Activated T-cell treated with anti-CD3 and anti-CD28 coated beads, Interleukin-2, amount 50 U/mL, for 48 hours (primary cell): ENCODE measurements at places on chromosomes 16 and 17.
A peak's percentile ranks its signal among the peaks of the same experiment; 100 is the strongest.

GRCh38 chr16:75921281-75921680 lies 195.0 kb upstream of the CPHXL start:
- DNase-seq, result no peak

GRCh38 chr16:6125483-6126259 lies 1028.1 kb upstream of the EEF2KMT start:
- no peak for DNase-seq

- peak; percentile 82 for DNase-seq
Observed at GRCh38 chr17:82019690-82020571, 2.7 kb downstream of the CENPX start.

DNA sequence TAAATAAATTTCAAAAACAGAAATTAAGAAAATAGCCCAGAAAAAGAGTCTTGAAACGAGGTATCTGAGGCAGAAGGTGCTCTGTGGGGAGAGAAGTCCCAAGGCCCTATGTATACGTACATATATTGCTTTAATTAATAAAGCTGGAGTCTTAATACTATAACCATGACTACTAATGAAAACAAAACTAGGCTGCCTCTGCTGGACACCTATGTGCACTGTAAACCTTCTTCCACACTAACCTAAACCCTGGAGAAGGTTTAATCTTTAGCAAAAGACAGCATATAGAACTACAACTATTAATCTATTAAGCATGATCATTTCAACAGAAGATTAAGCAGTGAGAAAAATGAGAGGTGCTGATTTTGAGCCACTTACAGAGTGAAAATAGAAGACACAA lies 153.9 kb upstream of the C17orf78 start:
- no peak for DNase-seq

DNA sequence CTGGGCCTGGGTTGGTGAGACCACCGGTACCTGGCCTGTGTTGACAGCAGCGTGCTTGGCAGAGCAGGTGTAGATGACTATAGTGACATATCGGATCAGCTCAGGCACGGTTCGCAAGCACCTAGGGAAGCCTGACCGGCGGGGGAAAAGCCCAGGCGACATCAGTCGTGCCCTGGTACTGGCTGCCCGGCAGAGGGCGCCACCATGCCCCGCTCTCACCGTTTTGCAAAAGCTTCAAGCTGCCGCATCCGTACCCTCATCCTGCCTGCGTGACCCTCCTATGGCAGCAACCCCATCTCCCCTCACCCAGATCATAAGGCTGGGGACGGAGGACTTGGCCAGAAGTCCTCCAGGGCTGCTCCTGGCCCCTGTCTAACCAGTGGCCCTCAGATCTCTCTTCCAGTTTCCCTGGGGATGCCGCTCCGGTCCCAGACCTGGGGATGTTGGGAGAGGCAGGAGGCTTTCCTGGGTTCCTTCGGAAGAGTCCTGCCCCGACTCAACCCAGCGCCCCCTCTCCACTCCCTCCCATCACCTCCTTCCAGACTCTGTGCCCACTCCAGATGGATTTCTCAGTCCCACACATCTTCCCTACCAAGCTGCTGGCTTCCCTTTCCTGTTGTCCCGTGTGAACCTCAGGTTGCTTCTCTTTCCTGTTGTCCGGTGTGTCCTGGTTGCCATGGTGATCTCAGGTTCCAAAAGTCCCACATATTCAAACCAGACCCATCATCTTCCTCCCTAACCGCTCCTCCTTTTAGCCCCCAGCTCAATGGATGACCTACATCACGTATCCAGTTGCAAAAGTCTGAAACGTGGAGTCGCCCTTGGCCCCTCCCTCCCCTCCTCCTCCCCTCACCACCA lies 13.7 kb downstream of the ALOX12B start:
- DNase-seq, result peak; percentile 91

GRCh38 chr16:74682556-74682955 lies 15.9 kb upstream of the RFWD3 start:
- DNase-seq, result no peak

DNA sequence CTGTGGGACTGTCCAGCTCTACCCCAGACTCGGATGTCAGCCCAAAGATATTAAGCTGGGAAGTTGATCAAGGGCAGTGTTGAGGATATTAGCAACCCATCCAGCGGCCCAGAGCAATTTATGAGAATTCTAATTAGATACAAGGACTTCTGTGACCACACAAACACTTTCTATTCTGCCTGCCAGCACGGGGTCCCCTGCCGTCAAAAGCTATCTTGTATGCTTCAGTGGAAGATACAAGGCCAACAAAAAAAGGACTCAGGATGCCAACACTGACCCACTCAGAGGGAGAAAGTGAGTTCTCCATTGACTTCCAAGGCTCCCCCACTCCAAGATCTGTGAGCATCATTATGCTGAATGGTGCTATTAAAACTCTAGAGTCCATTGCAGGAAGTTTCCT lies 390.7 kb downstream of the GRIN2A start:
- no peak for DNase-seq

GRCh38 chr16:21222495-21223337 lies 10.8 kb upstream of the ANKS4B start:
- no peak for DNase-seq

GRCh38 chr16:84279881-84280280 lies 14.8 kb upstream of the WFDC1 start:
- no peak for DNase-seq

DNA sequence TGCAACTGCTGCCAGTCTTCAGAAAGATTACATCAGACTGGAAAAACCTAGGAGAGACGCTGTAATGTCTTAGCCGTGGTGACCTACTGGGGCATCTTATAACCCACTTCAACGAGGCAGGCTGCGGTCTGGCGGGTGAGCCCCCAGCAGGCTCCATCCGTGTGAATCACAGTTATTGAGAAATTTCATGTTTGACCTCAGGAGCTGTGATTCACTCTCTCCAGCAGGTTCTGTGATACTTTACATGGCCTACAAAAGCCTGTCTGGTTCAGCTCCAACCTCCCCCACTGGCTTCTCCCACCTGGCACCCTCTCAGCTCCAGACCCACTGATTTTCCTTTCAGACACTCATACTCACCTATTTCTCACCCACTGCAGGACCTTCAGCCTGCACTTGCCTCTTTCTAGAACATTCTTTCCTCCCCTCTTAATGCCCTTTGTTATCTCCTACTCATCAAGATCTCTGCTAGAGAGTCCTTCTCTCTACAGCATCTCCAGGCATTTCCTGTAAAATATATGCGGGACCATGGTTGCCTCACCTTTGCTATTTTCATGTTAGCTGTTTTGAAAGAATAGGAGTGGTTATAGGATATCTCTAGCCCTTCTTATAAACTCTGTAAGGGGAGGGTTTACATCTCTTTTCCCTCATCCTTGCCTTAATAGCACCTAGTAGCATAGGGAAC lies 227.9 kb downstream of the MAF start:
- DNase-seq, result peak; percentile 46

- DNase-seq, result peak; percentile 85
Observed at GRCh38 chr16:56657555-56658326, at the start of gene MT1F. Gene MT1F (plus strand): TSS chr16:56657959. CDS start chr16:56658059, 100 bp downstream.

DNA sequence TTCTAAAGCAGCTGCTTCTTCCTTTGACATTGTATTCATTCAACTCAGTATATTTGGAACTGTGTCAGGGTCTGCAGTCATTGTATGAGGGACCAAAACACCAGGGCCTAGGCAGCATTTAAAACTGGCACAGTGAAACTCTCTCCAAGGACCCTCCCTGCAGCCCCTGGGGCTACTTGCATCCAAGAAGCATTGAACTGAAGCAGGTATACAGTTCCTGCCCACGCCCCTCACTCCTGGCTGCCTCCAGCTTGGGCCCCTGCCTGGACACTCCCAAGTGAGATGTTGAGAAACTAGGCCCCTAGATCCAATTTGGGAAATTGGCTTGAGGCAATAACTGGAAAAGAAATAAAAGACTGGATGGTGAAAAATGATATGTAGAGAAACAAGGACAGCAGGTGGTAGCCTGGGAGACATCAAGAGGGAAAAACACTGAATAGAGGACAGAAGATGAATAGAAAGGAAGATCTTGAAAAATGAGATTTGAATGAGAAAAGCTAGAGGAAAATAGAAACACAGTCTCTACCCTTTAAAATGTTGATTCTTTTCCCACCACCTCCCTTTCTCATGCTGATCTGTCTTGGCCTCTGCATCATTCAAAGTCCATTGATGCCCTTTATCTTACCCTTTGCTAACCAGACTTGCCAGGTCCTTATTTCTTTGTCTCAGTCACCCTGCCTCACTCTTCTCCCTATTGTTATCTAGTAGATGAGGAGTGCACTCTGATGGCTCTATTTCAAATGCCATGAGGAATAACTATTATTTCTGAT lies 368.8 kb upstream of the CDH8 start:
- no peak for DNase-seq

DNA sequence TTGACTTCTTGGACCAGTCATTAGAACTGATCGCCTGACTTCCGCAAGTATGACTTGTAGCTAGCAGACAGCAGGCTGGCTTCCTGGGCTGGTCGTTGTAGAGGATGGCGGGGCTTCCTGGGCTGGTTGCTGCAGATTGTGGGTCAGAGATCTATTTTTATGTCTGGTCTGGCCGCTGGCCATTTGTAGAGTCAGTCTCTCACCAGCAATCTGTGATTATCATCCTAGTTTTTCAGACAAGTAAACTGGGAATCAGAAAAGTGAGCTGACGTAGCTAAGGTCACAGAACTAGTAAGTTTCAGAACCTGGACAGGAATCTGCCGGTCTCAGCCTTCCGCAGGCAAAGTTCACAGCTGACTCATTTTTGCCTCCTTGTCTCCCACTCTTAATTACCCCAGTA lies 19.1 kb downstream of the GPR142 start:
- DNase-seq, result no peak

- DNase-seq, result no peak
Observed at GRCh38 chr16:26700250-26700649, 366.5 kb upstream of the C16orf82 start.

DNA sequence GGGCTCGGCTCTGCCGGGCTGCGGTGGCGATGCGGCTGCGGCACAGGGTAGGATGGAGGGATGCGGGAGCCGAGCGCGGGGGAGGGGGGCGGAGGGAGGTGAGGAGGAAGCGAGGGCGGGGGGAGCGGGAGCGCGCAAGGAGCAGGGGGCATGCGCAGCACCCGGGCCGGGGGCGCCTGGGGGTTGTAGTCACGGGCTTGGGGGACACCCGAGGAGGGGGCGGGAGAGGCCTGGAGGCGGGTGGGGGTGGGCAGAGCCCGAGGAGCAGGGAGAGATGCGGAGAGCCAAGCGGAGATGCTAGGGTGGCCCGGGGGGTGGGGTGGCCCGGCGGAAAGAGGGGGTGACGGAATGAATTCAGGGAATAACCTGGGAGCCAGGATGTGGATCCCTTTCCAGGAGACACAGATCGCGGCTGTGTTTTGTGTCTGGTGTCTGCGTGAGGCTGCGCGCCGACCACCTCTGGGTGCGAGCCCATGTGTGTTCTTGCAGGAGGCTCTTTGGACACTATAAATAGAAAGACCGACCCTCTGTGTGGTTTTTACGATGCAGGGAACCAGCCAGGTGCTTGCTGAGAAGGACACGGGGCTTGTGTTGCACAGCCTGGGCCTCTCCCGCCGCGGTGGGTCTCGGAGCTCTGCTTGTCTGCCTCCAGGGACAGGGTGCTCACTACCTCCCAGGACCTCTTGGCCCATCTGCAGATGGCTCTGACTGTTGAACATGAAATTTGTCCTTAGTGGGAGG lies at the start of gene STX1B:
Gene STX1B (minus strand): TSS at position 54 of the 741 bp plus-strand sequence. CDS start 242 bp downstream, outside the sequence.
- peak; percentile 43 for DNase-seq

- no peak for DNase-seq
Observed at GRCh38 chr17:73788111-73788510, 143.9 kb upstream of the SDK2 start.

GRCh38 chr16:86569701-86570447 lies 3.2 kb downstream of the FOXC2 start:
- no peak for DNase-seq

DNA sequence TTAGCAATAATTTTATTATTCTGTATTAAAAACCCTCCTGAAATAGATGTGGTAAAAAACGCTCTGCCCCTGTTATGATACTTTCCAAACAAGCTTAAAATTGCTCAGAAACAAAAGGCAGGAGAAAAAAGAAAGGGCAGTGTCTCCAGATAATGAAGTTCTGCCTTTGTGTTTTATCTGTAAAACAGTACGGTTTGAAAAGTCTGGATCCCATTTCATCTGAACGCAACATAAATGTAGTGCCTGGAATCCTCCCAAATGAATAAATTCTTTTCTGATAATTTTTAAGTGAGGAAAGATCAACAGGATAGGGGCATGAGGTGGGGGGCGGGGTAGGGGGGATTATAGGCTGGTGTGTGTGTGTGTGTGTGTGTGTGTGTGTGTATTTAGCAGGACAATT lies 87.5 kb upstream of the SOX9 start:
- DNase-seq, result no peak

GRCh38 chr16:83530293-83530692 lies 277.5 kb upstream of the HSBP1 start:
- no peak for DNase-seq

- DNase-seq, result no peak
Observed at GRCh38 chr16:3295783-3296182, 9.4 kb downstream of the TIGD7 start.

DNA sequence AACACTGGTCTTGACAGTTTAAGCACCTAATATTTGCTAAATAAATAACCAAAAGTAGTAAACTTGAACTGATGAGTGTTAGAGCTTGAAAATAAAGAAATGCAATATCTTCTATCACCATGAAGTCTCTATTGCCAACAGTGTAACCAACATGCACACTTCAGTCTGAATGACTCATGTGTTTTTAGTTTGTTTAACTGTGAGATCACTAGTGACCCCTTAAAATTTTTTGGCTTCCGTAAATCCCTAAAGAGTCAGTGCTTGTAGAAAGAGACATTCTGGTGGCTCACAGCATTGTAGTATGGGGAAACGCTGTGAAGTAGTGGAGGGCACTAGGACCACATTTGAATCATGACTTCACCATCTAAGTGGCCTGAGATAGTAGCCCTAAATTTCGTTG lies 341.1 kb downstream of the PMP22 start:
- no peak for DNase-seq

GRCh38 chr17:19651451-19652238 lies 3.1 kb downstream of the ALDH3A2 start:
- DNase-seq, result no peak

DNA sequence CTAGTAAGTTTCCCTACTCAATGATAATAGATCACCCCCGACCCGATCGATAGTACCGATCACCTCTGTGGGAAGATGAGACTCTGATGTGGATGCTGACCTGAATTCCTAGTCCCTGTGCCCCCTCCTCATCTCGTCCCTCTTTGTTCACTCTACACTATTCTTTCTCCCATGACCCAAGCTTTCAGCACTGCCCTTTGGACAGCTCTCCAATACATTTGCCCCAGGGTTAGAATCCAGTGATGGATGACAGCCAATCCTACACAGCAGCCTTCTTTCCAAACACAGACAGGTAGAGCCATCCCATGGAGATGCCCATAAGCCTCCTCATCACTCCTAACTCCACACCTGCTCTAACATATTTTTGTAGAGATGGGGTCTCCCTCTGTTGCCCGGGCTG lies 141.1 kb downstream of the GSG1L start:
- DNase-seq, result no peak
